ENCODE measurements at places on chromosomes 6 and 20. TPM values are rescaled to one million over a fixed set of nuclear protein-coding genes. Genes with fewer than 3 reads are reported as not detected.

DCDC2 gene
- not detected for total RNA-seq

TPX2 gene
- 139 TPM for total RNA-seq

EFCAB8 gene
- not detected for total RNA-seq

OVOL2 gene
- total RNA-seq = not detected

HNF4A gene
- total RNA-seq = not detected

NPBWR2 gene
- total RNA-seq = not detected

FOXF2 gene
- total RNA-seq = 4.0 TPM

GATA5 gene
- 1.6 TPM for total RNA-seq

ABRACL gene
- 38.0 TPM for total RNA-seq

MUC22 gene
- not detected for total RNA-seq

ITCH gene
- 47.8 TPM for total RNA-seq

MCM9 gene
- total RNA-seq = 3.0 TPM

BPIFB4 gene
- not detected for total RNA-seq

DNA sequence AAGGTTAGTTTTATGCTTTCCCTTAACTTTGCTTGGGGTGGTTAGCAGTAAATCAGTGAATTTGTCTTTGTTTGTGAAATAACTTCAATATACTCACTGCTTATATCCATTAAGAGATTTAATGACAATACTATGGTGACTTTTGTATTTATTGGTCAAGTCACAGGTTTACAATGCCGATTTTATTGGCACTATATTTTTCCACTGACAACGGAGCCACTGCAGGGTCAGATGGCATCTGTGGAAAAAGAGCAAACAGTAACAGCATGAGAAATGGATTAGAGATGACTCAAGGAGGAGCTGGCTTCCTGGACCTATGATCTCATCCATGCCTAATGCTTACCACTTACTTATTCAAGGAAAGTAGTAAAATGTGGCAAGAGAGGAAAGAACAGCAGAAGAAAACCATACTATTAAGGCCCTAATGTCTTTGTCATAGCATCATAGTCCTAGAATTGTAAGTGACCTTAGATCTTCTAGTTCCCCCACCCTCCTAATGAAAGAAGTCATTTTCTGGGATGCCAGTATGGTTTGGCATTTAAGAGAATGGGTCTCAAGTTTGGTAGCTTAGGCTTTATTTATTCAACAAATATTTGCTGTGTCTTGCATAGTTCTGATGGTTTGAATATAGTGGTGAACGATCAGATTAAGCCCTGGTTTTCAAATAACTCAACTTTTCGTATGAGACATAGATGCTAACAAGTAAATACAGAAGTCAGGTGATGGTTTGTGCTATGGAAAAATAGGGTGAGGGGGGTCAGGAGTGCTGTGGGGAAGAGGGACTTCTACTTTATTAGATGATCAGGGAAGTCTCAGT lies 18.5 kb downstream of the RNF144B start:
- DNase-seq = peak; percentile 69

DNA sequence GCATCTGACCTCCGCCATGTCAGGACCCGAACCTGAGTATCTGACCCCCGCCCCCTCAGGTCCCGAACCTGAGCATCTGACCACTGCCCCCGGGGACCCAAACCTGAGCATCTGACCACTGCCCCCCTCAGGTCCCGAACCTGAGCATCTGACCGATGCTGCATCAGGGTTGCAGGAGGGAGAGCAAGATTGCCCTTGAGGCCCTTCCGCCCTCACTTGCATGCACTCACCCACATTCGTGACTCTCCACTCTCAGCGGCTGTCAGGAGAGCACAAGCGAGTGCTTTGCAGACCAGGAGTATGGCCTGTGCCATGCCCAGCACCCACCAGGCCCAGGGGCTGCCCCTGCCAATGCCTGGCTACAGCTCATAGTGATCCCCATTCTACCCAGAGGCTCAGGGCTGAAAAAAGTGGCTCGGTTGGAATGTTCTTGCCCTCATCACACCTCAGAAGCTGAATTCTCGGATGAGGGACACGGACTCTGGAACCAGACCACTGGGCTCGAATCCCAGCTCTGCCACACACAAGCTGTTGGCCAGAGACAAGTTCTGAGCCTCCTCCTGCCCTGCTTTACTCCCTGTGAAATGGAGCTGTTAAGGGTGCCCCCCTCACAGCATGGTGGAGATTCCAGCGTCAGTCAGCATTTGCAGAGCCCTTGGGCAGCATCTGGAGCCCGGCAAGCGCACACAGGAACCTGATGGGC lies 82.1 kb downstream of the DLL1 start:
- DNase-seq = no peak

- DNase-seq = no peak
Measured at GRCh38 chr6:124882579-124883393, 79.5 kb upstream of the RNF217 start.

- DNase-seq = no peak
Measured at GRCh38 chr6:39496456-39496855, 174.0 kb upstream of the KCNK16 start.

- DNase-seq = no peak
Measured at GRCh38 chr6:154380741-154381140, 24.1 kb upstream of the IPCEF1 start.

GRCh38 chr6:137881522-137881886 lies 14.4 kb downstream of the TNFAIP3 start:
- no peak for DNase-seq

GRCh38 chr6:131792091-131792496 lies 15.7 kb upstream of the ENPP1 start:
- DNase-seq = peak; percentile 70

- DNase-seq = no peak
Measured at GRCh38 chr6:156517088-156517487, 260.1 kb upstream of the ARID1B start.

DNA sequence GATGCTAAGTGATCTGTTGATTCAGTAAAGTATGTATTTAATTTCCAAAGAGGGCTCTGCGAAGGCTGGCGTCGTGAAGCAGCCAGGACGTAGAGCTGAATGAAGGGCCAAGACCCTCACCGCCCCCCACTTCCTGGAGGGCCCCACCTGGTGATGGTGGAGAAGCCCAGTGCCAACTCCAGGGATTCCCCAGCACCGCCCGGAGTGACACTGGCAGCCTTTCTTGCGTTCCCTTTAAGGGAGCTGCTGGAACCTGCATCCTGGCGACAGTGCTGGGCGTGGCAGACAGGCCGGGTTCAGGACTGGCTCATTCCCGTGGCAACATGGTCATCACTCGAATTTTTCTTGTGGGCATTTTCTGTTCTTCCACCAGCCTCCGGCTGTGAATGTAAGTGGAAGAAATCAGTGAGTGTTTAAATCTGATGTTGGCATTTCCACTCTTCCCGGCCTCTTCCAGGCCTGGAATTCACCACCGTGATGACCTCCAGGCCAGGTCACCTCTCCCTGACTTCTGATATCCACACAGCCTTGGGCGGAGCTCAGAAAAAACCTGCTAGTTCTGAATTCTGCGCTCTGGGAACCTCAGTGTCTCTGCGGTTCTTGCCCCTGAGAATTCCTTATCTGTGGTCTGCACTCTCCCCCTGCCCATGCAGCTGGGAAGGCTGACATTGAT lies 57.4 kb upstream of the DACT2 start:
- DNase-seq = no peak

- peak; percentile 5 for DNase-seq
Measured at GRCh38 chr6:220721-221475, 71.4 kb upstream of the DUSP22 start.

- no peak for DNase-seq
Measured at GRCh38 chr6:156870924-156871539, 93.9 kb downstream of the ARID1B start.

DNA sequence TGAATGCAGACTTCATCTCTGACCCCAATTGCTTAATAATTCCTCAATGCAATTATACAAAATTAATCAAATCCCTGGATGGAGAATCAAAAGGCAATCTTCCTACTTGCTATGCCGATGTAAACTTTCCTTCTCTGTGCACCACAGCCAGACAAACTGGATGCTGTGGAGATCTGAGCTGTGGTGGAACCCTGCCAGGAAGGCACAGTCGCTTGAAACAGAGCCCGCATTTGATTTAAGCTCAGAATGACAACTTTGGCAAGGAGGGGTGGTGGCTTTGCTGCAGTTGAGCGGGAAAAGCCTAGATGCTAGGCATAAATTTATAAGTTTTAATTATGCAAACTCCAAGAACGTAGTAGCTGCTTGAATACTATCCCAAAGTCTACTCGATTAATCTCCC lies 190.8 kb downstream of the MTFR2 start:
- DNase-seq = peak; percentile 30

- no peak for DNase-seq
Measured at GRCh38 chr6:107707346-107708275, 116.5 kb downstream of the SCML4 start.

DNA sequence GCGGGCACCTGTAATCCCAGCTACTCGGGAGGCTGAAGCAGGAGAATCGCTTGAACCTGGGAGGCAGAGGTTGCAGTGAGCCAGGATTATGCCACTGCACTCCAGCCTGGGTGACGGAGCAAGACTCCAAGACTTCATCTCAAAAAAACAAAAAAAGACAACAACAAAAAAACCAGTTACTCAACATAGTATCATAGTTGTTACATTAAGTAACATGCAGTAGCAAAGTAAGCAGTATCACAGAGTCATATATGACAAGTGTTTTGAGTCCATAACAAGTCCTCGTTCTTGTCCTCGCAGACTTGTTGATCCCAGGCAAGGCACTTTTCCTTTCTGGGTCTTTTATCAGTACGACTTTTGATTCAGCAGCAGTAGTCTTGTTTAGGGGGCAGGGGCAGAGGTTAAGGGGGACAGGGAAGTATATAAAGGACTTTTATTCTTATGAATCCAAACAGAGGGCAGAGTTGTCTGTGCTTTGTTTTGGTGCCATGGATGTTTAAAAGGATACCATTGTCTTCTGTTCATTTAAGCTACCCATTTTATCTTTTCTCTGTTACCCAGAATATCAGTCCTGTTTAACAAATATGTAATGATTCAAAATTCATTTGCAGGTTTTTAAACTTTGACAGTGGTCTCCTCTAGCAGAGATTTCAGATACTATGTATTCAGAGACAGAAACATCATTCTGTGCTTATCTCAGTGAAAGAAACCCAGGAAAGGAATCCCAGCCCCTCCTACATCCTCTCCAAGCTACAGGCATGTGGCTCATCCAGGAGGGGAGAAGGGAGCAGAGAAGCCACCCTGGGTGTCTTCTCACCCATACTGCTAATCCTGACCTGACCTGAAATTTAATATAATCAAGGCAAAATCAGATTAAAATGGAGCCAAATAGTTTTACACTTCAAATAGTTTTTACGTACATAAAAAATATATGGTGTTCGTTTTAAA lies 137.9 kb upstream of the EDN1 start:
- DNase-seq = no peak

DNA sequence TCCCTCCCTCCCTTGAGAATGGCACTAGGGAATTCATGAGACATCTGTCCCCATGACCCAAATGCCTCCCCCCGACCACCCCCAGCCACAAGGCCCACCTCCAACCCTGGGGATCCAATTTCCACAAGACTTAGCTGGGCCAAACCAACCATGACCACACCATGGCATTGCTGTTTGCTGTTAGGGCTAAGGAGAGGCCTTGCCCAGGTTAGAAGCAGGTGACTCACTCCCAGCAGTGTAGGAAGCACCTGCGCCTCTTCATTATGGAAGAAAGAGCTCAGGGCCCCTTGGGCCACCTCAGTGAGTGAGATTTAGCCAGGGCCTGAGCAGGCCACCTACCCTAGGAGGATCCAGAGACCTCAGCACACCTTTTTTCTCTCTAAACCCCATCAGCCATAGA lies 337.9 kb downstream of the TAF4 start:
- DNase-seq = no peak

- no peak for DNase-seq
Measured at GRCh38 chr6:117681162-117681741, 6.0 kb downstream of the NUS1 start.

GRCh38 chr6:11699576-11699975 lies 79.0 kb downstream of the ADTRP start:
- no peak for DNase-seq

- DNase-seq = no peak
Measured at GRCh38 chr6:35662999-35663398, 25.7 kb downstream of the FKBP5 start.

DNA sequence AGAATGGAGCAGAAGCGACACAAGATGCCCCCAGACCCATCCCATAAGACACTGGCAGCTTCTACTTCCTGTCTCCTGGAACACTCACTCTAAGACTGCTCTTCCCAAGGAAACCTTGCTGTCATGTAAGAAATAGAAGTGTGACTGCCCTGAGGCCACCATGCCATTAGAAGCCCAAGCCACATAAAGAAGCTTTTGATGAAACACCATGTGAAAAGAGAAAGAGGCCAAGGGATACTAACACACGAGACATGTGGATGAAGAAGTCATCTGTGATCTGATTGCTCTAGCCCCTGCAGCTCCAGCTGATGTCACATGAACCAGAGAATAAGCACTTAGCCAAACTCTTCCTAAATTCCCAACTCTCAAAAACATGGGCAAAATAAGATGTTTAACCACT lies 117.9 kb upstream of the PCSK2 start:
- no peak for DNase-seq

GRCh38 chr6:166671434-166672081 lies 44.5 kb upstream of the RPS6KA2 start:
- DNase-seq = peak; percentile 22

DNA sequence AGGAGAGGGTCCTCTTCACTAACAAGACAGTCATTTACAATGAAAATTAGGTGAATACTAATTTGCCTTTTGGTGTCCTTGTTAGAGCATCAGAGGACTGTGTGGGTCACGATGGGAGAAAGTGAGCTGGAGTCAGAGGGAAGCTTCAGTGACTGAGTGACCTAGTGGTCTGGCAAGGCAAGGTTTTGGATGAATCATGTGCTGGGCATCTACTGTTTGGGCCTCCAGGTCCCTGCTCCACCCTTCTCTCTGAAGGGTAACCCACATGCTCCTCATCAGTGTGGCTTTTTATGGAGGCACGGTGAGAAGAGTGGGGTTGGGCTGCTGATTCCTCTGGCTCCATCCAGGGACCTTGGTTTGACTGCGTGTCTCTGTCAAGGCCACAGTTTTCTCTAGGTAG lies 60.5 kb upstream of the EXOC2 start:
- peak; percentile 43 for DNase-seq

GRCh38 chr6:157488716-157489118 lies 107.7 kb downstream of the ZDHHC14 start:
- no peak for DNase-seq

GRCh38 chr6:75102301-75102700 lies 103.6 kb downstream of the COL12A1 start:
- DNase-seq = no peak

GRCh38 chr6:170290296-170291128 lies at the start of gene DLL1:
DLL1 (minus strand) TSS chr6:170291078; CDS start chr6:170290139, 939 bp downstream.
- peak; percentile 38 for DNase-seq
